ENCODE measurements at places on chromosomes 1 and 21.

DNA sequence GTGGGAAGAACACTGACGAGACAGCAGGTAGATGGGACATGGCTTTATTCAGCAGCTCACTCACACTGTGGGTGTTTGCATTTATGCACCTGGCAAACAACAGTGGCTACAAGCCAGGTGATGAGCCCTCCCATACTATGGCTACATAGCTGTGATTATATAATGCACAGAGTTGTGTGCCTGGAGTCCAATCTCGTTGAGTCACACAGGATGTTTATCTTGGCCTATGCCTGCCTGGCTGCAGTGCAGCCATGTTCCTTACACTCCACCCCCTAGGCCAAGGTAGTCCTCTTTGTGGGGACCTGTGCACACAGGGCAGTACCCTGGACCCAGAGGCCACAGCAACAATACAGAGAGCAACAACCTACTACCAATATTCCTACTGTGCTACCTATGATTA is 1643.8 kb downstream of the MRPL39 start:
- DNase-seq, result no peak

DNA sequence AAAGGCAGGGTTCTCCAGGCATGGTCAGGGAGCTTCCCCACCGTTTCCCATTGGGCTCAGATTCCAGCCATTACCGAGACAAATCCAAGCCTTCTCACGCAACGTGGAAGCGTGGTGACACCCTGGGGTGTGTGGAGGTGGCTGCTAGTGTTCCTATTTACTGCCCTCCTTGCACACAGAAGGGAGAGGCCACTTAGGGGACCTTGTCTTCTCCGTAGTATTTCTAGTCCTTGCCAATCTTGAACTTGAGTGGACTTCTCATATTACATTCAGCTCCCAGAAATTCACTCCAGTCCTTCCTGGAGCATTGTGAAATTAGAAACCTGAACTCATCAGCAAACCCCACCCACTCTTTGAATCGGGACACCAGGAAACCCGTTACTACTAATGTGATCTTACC is 131.6 kb downstream of the AJAP1 start:
- no peak for DNase-seq

DNA sequence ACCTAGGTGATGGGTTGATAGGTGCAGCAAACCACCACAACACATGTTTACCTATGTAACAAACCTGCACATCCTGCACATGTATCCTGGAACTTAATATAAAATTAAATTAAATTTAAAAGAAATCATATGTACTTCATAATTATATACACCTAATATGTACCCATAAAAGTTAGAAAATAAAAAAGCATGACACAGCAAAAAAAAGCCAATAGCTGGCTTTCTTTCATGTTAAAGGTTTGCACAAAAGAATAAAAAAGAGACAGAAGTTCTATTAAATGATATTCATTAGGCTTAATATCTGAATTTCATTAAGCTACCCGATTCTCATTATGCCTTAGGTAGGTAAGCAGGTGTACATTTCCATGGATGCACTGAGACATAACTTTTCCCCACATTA is 5.2 kb upstream of the PRMT6 start:
- DNase-seq, result no peak

DNA sequence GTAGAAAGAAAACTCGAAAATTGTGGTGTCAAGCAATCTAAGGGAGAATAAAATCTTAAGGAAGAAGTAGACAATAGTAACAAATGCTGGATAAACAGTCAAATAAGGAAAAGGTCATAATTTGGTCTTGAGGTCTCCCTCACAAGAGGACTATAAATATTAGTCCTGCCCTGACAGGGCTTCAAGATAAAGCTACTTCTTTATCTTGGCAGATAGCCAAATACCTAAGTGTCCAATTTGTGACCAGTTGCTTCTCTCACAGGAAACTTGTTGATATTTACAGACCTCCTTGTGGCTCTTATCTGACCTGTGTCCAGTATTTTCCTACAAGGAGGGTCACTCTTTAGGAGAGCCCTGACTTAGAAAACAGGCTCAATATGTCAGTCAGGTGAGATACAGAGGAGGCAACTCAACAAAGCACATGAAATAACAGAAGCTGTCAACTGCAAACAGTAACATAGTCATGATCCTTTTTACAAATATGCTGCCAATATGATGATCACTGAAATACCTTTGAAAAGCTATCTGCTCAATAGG is 88.8 kb downstream of the TNNI3K start:
- no peak for DNase-seq

DNA sequence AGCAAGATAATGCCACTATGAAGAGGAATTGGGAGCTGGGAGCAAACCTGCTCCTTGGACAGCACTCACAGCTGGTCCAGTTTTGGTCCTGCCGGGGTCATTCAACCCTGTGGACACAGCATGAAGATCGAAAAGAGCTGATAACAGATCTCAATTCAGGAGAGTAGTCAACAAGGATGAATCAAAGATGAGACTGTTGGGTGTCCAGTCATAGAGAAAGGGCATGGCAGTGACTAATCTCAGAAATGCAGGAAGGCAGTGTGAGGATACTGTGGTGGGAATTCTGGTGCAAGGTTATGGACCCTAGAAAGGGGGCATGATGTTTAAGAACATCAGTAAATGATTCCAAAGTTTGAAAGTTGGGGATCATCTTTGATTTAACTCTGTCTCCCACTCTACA is 261.4 kb upstream of the ZP4 start:
- DNase-seq, result no peak

- DNase-seq, result no peak
Measured at GRCh38 chr1:229729916-229730315, 103.9 kb downstream of the URB2 start.

DNA sequence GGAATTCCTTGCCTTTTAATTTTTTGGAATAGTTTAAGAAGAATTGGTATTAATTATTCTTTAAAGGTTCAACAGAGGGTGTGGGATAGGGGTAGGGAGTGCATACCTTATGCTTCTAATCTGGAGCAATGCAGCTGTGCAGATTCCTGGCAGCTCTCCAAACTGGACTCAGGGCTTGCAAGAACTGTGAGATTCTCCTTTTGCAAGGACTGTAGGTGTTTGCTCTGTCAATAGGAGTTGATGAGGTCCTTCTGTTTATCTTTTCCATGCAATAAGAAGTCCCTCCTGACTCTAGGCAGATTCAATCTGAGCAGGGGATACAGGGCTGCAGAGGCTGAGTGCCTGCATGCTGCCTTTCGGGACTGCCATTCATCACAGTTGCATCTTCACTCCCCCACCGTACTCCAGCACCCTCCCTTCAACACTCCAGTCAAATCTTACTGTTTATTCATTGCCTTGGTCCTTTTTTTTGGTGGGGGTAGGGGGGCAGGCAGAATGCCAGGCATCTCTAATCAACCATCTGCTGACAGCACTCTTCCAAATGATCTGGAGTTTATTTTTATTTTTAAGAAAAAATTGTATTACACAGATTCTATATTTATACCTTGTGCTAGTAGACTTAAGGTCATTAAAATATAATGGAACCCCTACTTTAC is 122.3 kb downstream of the DISC1 start:
- no peak for DNase-seq

- DNase-seq, result no peak
Measured at GRCh38 chr1:174935961-174936727, 63.6 kb upstream of the CACYBP start.

DNA sequence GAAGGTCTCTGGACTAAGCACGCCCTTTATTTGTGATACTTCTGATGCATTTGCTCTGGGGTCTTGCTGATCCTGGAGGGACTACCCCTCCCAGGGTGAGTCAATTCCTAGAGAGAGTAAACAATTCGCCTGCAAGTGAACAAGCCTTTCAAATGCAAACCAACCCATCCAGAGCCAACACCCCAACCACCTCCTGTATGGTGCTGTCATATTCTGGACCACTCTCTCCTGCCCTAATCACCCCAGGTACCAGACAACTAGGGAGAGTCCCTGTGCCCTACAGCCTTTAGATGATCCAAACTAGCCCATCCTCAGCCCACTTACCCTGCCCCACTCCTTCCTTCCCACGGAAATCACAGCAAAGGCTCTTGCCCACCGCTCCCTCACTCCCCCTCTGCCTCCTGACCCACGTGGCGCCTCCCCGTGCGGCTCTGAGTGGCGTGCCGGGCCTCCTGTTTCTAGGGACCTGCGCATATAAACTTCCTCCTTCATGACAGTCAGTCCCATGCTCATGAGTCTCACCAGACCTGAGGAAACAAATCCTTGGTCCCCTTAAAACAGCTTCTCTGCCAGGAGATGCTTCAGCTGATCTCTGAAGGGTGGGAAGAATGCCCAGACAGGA is 37.2 kb downstream of the ACTA1 start:
- DNase-seq, result no peak

DNA sequence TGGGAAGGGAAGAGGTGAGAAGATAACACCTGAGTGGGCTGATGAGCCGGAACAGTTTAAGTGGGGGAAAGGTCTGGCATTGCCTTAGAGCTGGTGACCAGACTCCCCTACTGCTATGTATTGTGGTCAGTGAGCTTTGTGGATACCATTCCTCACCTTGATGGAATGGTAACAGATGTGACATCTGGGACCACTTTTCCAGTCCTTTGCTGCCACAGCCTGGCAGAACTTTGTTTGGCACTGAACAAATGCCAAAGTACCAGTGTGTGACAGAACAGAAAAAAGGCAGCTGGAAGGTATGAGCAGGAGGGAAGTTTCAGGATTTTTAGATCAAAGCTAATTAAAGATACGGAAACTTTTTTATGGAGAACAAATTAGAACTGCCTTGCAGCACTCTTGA is 6.2 kb downstream of the MED8 start:
- no peak for DNase-seq

DNA sequence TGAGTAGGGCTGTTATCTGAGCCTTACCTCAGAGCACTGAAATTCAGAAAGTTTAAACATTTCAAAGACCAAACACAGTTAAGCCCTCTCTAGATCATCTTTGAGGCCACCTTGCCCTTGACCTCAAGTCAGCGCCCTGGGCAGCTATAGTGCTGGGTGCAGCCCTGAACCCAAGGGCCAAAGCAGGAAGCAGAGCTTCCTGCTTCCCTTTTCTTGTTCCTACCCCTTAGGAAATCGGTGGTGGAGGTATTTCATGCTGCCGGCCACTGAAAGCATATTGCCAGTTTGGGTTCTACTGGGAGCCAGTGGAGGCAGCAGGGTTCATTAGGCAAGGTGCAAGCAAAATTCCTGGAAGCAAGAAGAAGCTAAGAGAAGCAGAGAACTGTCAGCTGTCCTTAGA is 26.1 kb downstream of the CD244 start:
- no peak for DNase-seq

GRCh38 chr1:17621691-17622090 is 82.2 kb downstream of the ARHGEF10L start:
- DNase-seq, result no peak

DNA sequence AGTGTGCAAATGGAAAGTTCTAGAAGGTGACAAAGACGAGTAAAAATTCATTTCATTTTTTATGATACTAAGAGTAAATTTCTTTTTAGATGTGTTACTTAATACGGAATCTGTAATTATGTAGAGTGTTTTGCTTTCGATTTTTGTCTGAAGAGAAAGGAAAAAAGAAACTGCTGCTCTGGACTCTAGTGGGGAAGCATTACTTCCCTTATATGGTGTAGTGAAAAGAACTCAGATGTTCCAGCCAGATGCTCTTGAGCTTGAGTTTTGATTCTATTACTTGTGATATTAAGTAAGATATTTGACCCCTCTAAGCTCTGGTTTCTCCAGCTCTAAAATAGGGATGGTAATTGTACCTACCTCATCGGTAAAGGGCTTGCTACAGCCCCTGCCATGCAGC is 12.2 kb upstream of the GPR161 start:
- no peak for DNase-seq

DNA sequence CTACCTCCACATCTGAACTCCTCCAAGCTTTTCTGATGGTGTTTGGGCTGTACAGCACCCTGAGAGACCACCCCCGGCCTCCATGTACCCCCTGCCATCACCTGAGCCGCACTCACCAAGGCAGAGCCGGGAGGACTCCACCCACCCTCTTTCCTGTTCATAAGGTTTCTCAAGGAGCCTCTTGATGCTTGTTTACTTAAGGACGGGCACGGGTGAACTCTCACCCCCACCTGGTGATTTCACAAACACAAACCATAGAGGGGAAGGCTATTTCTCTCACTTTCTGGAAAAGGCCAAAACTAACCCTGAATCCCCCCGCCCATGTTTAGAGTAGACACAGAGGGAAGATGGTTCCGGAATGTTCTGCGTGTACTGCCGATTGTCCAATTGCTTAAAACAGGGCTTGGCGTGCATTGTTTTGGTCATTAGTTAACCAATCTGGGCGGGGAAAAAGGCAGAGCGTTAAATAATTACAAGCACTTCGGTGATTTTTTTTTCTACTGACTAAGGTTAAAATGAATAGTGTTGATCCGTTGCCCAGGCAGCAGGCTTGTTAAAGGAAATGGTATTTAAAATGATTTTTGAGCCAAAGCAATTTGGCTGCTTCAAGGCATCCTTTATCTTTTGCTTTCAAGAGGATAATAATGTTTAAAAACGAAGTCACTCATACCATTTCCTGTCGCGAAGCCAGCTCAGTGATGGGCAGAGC is 279.8 kb upstream of the VAMP3 start:
- DNase-seq, result no peak

GRCh38 chr1:85054664-85055063 is 6.4 kb upstream of the MCOLN3 start:
- DNase-seq, result no peak

GRCh38 chr1:204473400-204473965 is 21.1 kb downstream of the PIK3C2B start:
- no peak for DNase-seq

- DNase-seq, result no peak
Measured at GRCh38 chr1:157697781-157698569, 2.6 kb downstream of the FCRL3 start.

GRCh38 chr1:204894606-204895005 is 23.9 kb downstream of the NFASC start:
- no peak for DNase-seq

- DNase-seq, result no peak
Measured at GRCh38 chr1:26142159-26142558, 16.7 kb upstream of the FAM110D start.

GRCh38 chr1:89723144-89723543 is 90.2 kb downstream of the LRRC8C start:
- no peak for DNase-seq

- DNase-seq, result no peak
Measured at GRCh38 chr1:224357626-224358124, 996 bp downstream of the CNIH4 start.

GRCh38 chr1:18882486-18882885 is 19.9 kb downstream of the ALDH4A1 start:
- DNase-seq, result no peak

GRCh38 chr1:44355582-44356305 is 687 bp upstream of the ERI3 start:
- no peak for DNase-seq

- DNase-seq, result no peak
Measured at GRCh38 chr1:207328004-207328403, 6.5 kb downstream of the CD55 start.

- no peak for DNase-seq
Measured at GRCh38 chr1:155622191-155622590, 12.2 kb downstream of the MSTO1 start.

DNA sequence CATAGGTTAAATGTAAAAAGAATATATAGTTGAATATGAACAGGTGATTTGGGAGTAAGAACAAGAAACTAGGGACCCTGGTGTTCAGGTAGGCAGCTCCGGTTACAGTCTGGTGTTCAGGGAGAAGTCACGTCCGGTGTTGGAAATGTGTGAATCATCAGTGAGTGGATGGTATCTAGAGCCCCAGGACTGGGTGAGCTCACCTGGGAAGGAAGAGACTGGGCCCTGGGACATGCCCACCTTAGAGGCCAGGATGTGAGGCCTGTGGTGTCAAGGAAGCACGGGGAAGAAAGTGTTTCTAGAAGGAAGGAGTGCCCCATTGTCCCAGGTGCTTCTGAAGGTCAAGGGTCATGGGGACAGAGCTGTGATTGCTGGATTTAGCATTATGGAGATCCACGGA is 1.5 kb upstream of the GJB3 start:
- DNase-seq, result no peak

- no peak for DNase-seq
Measured at GRCh38 chr1:11714831-11715575, 20.9 kb upstream of the AGTRAP start.
